ENCODE measurements at places on chromosomes 5 and 9. TPM values are rescaled to one million over a fixed set of nuclear protein-coding genes. Genes with fewer than 3 reads are reported as not detected.

- DNase-seq = no peak
Measured at GRCh38 chr9:134101623-134102149, 33.9 kb upstream of the BRD3 start.

DNA sequence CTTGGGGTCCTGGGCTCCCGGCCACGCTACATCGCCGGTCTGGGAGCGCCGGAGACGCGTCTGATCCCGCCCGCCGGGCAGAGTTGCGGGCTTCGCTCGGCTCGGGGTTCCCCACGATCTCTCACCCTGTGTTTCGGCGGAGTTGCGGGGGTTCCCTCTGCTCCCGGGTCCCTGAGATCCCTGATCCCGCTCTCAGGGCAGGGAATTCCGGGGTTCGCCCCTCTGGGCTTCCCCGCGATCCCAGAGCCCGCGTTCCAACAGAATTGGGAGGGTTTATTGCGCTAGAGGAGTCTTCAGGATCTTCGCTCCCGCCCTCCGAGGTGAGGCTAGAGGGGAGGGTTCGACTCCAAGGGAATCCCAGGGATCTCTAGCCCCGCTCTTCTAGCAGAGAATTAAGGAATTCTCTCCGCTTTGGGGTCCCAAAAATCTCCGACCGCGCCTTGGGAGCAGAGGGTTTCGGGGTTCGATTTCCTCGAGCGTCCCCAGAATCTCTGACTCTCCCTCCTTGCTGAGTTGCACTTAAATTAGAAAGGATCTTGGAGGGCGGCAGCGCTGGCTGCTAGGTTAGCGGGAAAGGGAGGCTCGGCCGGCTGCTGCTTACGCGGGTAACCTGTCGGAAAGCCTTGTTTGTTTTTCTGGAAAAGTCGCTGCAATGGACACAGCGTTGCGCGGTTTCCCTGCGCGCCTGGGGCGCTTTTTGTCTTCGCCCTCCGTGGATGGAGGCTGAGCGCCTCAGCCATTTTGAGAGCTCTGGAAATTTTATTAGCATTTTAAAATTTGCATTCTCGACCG lies 1.3 kb downstream of the DMRT1 start:
- no peak for DNase-seq

- no peak for DNase-seq
Measured at GRCh38 chr5:75234251-75234650, 2.4 kb downstream of the ANKRD31 start.

DNA sequence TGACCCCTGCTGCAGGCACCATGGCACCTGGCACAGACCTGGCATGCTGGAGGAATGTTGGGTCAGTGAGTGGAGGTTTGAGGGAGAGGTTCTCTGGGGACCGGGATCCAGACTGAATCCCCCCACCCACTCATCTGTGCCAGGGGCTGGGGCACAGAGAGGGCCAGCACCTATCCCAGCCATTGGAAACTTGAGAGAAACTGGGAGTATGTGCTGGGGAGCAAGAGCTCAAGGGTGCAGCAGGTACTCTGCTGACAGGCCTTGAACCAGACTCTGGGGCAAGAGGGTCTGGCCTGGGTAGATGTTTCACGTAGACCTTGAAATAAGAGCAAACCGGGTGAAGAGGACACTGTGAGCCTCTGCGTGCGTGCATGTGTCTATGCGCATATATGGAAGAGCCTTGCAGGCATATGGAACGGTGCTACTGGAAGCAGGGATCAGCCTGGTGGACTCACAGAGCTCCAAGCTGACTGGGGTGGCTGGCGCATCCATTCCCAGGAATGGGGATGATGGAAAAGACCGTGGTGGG lies 8.8 kb downstream of the FGF18 start:
- no peak for DNase-seq

GRCh38 chr5:9207817-9208418 lies 338.0 kb downstream of the SEMA5A start:
- DNase-seq = peak; percentile 75

DNA sequence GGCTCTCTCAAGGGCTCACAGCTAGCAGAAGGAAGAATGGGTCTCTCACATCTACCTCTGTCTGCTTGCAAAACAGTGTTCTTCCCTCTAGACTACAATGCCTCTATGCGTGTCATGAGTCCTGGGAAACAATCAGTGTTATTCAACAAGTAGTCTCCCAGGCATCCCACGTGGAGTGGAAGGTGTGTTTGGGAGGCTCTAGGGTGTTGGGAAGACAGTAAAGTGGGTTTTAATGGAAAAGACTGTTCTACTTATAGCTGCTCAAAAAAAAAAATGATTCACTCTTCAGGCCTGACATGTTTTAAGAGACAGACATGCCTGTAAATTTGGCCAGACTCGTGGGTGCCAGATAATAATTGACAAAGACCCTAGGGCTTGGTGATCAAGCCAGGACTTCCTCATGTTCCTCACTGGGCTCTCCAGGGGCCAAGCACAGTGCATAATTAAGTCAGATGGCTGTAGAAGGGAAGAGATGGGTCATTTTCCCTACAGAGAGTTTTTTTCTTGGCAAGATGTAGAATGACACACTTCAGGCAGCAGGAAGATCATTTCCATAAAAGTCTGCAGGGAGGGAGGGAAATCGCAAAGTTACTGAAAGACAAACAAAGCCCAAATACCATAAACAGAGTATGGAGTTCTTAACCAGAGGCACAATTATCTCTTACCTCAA lies 246.4 kb downstream of the ACTL7B start:
- no peak for DNase-seq

DNA sequence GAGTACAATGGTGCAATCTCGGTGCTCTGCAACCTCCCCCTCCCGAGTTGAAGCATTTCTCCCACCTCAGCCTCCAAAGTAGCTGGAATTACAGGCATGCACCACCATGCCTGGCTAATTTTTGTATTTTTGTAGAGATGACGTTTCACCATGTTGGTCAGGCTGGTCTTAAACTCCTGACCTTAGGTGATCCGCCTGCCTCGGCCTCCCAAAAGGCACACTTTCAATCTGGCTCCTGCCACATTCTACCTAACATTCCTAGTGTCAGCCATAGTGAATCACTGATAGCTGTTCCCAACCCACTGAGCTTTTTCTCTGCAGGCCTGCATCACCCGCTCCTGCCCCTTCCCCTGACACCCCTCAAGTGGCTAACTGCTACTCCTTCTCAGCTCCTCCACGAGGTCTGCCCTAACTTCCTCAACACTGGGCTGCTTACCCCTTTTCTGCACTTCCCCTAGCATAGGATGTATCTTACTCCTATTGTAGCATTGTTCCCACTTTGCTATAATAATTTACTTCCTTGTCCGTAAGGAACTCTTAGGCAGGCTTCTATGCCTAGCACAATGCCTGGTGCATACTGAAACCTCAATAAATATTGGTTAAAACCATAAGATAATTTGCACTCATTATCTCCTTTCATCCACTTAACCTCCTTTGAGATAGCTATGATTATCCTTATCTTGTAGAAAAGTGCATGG lies 42.0 kb upstream of the LIFR start:
- no peak for DNase-seq

The PCDHAC1 gene
- total RNA-seq = under 0.01 TPM

The SPINK4 gene
- total RNA-seq = not detected

GRCh38 chr5:136035837-136036236 lies 7.0 kb downstream of the TGFBI start:
- no peak for DNase-seq

DNA sequence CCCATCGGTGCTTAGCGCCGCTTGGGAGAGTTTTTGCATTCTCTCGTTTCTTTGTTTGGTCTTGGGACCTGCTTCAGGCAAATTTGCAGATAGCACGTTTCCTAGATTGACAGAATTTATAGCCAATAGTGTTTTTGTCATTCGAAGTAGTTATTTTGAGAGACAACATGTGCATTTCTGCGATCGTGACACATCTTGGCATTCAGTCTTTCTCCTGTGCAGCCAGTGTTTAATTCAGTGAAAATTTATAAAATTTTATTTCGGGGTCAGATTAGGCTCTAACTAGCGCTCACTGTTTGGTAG lies 830 bp downstream of the PRRC1 start:
- DNase-seq = peak; percentile 74

- no peak for DNase-seq
Measured at GRCh38 chr5:82164977-82165713, 113.0 kb downstream of the RPS23 start.

- DNase-seq = peak; percentile 59
Measured at GRCh38 chr9:109507421-109507838, 9.3 kb upstream of the PTPN3 start.

- no peak for DNase-seq
Measured at GRCh38 chr9:102049586-102050246, 311.3 kb upstream of the GRIN3A start.

DNA sequence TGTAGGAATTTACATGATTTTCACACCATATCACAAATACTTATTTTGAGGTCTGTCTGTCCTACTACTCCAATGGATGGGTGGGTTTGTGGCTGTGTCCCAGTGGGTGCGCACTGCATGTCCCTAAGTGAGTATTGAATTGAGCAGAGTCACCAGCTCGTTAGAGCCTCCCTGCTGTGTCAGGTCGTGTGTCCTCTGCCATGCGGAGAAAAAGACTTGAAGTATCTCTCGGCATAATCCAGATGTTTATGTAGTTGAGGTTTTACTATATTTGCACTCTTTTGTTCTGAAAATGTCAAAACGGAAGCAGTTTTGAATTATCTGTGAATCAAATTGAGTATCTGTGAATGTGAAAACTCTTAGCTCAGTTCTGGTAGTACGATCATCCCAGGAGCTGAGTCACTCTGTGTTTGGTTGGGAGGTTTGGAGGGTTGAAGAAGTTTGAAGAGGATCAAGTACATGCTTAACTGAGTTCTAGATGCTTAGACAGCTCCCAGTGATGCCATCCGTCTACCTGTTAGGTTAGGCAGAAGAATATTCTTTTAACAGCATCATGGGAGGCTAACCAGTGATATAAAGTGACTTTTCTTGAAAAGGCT lies 194.2 kb downstream of the TENT4A start:
- DNase-seq = no peak

DNA sequence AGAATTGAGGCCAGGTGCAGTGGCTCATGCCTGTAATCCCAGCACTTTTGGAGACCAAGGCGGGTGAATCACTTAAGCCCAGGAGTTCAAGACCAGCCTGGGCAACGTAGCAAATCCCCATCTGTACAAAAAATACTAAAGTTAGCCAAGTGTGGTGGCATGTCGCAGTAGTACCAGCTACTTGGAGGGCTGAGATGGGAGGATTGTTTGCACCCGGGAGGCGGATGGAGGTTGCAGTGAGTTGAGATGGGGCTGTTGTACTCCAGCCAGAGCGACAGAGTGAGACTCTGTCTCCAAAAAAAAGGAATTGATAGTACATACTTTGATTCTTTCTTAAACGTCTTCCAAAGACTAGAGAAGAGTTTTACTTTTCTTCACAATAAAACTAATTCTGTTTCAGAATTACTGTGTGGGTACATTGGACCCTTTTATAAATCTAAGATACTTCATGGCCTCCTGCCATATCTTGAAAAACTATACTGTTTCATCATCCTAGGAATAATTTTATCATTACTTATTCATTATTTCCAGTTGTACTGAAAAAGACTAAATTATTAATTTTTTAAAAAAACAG lies 132.0 kb upstream of the GRHPR start:
- no peak for DNase-seq

The SLC27A4 gene
- 21.3 TPM for total RNA-seq

DNA sequence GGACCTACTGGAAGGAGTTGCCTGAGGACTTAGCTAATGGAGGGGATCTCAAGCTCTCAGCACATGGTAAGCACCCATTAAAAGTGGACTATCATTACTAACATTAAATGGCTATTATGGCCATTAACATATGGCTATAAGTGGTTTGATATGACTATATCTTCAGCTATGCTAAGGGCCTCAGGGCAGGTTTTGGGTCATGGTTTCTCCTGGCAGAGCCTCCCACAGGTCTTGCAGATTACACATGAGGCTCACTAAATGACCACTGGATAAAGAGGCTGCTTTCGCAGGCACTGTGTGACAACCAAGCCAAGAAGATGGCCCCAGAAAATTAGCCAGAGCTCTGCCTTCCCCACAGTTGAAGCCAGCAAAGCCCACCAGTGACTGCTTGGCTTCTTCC lies 15.4 kb downstream of the CCNJL start:
- no peak for DNase-seq

DNA sequence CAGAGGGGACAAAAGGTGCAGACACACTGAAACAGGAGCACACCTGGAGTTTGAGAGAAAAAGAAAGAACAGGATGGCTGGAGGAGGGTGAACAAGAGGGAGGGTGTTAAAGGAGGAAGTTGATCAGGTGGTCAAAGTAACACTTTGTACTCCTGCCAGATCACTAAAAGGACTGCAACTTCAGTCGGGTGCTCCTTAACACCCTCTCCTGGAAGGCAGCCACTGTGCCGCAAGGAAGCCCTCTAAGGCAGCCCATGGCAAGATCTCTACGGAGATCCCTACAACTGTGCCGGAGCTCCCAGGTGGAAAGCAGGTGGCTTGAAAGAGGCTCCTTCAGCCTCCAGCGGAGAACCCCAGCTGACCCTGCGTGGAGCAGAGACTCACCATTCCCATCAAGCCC lies 124.4 kb upstream of the MSX2 start:
- no peak for DNase-seq

The HNRNPA0 gene
- total RNA-seq = 16.8 TPM

The OR13C9 gene
- total RNA-seq = not detected

The PCDHGB6 gene
- 4.2 TPM for total RNA-seq

DNA sequence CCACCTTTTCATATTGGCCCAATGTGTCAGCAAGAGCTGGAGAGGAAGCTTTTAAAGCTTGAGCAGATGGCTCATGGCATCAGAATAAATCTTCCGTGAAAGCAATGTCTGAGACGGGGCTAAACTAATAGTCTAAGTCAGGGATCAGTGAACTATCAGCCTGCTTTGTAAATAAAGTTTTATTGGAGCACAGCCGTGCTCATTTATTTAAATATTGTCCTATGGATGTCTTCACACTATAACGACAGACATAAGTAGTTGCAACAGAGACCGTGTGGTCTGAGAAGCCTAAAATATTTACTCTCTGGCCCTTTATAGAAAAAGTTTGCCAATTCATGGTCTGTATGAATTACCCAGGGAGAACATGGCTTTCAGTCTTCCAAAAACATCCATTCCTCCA lies 85.6 kb upstream of the SLC44A1 start:
- DNase-seq = no peak

DNA sequence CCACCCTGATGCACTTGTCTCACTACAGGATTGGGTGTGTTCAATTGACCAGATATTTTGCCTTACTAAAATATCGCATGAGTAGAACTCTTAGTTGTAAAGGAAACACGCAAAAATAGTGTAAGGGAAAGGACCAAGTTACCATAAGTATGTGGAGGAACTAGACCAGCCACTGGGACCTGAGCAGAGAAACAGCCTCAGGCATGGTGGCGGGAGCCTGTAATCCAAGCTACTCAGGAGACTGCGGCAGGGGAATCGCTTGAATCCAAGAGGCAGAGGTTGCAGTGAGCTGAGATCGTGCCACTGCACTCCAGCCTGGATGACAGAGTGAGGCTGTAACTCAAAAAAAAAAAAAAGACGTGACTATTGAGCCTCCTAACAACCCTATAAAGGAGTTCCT lies 117.9 kb upstream of the SPATA31C2 start:
- DNase-seq = no peak

Measured in fibroblast of villous mesenchyme (primary cell).